ENCODE measurements at places on chromosomes 5 and 9. TPM values are rescaled to one million over a fixed set of nuclear protein-coding genes. Genes with fewer than 3 reads are reported as not detected.

The PCDHGA9 gene
- not detected for total RNA-seq

The MORN5 gene
- total RNA-seq, result not detected

The SMIM23 gene
- not detected for total RNA-seq

The FGF10 gene
- total RNA-seq, result not detected

The MAST4 gene
- 7.2 TPM for total RNA-seq

The LCN2 gene
- total RNA-seq, result not detected

The TAF11L5 gene
- total RNA-seq, result not detected

The MELK gene
- 51.6 TPM for total RNA-seq

The SYK gene
- 0.55 TPM for total RNA-seq

The CTXN3 gene
- total RNA-seq, result not detected

The MTAP gene
- 81.6 TPM for total RNA-seq

The NDUFS4 gene
- 61.7 TPM for total RNA-seq

Measured in CD8-positive, alpha-beta memory T cell (primary cell).